ENCODE measurements at places on chromosomes 12 and 14.

DNA sequence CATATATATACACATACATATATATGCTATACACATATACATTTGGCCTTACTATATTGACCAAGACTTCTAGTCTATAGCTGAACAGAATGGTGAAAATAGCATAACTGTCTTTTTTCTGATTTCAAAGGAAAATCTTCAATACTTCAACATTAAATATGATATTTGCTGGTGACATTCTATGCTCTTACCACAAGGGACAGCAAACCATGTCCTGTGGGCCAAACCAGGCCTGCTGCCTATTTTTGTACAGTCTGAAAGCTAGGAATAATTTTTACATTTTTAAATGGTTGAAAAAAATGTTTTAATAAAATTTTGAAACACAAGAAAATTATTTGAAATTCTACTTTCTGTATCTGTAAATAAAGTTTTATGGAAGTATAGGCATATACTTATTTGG, 63.6 kb downstream of the EML5 start:
- DNase-seq: no peak

GRCh38 chr12:120787889-120788288, 62.3 kb downstream of the ACADS start:
- DNase-seq: no peak

- DNase-seq: peak; percentile 27
Observed at GRCh38 chr12:47636908-47637780, 68.7 kb downstream of the RPAP3 start.

DNA sequence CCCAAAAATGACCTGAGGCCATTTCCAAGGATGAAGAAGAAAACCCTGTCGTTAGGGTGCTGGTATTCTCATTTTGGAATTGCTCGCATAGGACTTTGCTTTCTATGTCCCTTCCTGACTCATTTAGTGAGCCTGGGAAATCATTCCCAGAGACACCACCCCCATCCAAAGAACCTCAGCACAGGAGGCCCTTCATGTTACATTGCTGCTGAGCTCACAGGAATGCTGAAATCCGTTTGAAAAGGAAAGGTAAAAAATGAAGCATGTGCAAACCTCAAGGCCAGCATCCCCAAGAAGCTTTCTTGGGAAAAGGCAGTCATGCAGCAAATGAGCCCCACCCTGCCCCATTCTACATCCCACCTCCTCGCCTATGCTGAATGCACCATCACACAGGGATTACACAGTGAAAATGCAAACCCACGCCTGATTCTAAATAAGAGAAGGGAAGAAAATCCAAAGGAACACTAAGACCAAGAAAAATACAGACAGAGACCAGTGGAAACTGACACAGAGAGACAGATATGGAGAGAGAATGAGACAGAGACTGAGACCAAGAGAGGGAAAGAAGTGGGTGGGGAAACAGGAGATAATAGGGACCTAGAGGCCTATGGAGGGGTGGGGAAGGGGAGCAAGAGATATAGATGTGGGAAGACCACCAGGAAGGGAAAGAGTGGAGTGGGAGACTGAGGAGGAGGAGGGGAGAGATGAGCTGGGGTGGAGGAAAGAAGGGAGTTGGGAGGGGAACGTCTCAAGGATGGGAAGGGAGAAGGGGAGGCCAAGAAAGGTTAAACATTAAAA, 33.5 kb downstream of the NIN start:
- DNase-seq: no peak

DNA sequence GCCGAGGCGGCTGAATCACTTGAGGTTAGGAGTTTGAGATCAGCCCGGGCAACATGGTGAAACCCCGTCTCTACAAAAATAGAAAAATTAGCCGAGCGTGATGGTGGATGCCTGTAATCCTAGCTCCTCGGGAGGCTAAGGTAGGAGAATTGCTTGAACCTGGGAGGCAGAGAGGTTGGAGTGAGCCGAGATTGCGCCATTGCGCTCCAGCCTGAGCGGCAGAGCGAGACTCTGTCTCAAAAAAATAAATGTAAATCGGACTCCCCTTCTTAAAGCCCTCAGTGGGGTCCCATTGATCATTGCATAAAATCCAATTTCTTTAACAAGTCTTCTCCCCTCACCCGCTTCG, 908 bp downstream of the TDP1 start:
- DNase-seq: no peak

DNA sequence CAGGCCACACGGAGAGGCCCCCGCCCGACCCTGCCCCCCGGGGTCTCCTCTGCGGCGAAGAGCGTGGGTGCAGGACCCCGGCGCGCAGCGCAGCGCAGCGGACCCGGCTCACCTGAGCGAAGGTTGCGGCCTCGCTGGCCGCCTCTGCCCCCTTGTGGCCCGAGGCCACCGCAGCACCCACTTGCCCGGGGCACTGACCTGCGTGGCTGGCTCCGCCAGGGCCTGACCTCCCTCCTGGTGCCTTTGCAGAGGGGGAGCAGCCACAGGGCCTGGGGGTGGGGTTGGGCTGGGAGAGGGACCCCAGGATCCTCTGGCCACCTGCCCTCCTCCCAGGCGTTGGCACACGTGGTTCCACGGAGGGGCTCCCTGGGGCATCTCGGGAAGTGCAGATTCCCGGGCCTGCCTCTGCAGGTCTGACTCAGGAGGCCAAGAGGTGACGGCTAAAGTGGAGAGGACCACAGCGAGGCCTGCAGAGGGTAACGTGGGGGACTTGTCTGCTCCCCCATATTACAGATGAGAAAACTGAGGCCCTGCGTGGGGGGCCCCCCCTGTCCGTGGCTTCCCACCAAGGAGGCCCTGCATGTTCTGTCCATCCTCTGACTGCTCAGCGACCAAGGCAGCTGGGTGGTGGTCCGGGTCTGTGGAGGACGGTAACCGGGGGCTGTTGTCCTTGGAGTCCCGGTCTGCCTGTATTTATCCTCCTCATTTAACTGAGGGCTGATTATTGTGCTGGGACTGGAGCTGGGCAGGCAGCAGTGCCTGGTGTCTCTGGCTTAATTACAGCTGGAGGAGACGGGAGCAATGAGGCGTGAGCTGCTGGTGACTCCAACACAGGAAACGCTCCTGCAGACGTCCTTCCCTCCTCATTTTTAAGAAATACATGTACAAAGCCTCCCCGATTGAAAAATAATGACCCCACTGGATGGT, 67.9 kb upstream of the BEGAIN start:
- peak; percentile 28 for DNase-seq

DNA sequence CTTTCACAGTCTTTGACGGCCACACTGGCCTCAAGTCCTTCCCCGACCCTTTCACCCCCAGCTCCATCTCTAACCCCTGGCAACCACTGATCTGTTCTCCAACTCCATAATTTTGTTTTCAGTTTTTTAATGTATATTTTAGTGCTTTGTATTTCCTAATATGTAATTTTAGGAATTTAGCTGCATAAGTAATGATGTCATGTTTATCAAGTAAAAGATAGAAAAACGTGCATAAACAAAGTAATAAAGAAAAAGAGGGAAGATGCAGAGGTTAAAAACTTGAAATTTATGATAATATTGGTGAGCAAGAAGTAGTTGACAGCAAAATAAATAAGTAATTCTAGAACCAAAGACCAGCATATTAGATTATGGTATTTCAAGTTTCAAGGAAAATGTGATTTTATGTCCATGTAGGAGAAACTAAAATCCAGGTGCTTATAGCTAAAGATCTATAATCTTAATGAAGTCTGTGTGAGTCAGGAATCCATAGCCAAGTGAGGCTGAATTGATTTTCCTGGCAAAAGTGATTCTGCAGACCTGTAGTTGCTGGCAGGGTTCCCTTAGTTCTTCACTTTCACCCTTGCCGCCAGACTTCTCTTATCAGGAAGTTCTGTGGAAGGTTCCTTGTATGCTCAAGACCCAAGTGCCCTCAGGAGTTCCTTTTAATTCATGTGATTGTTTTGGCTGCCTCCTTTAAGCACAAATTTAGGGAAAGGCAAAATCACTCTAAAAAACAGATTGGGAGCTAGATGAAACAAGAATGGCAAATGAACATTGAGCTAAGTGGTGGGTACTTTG, 24.4 kb downstream of the FBXW8 start:
- no peak for DNase-seq

DNA sequence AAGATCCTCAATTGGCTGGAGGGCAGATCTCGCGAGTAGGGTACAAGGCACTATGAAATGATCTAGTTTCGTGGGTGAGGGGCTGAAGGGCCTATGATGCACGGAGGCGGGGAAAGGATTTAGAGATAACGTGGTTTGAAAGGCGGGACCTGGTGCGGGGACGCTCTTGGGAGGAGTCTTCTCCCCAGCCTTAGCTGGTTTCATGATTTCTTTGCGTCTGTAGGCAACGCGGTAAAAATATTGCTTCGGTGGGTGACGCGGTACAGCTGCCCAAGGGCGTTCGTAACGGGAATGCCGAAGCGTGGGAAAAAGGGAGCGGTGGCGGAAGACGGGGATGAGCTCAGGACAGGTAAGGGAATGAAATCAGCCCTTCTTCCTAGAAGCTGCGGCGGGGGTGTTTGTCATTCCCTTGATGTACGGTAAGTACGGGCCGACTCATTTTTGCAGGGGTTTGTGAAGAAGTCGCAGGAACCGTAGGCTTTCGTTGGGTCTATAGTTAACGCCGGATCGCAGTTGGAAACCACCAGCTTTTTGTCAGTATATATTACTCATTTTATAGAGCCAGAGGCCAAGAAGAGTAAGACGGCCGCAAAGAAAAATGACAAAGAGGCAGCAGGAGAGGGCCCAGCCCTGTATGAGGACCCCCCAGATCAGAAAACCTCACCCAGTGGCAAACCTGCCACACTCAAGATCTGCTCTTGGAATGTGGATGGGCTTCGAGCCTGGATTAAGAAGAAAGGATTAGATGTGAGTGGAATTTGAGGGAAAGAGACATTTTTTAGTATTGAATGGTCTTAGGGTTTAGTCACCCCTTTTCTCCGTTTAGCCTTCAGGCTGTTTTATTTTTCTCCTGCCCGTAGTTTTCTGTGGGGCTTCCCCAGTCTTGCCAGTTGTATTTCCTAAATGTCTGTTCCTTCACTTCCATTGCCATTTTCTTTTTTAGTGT, 602 bp downstream of the APEX1 start:
- peak; percentile 37 for DNase-seq

DNA sequence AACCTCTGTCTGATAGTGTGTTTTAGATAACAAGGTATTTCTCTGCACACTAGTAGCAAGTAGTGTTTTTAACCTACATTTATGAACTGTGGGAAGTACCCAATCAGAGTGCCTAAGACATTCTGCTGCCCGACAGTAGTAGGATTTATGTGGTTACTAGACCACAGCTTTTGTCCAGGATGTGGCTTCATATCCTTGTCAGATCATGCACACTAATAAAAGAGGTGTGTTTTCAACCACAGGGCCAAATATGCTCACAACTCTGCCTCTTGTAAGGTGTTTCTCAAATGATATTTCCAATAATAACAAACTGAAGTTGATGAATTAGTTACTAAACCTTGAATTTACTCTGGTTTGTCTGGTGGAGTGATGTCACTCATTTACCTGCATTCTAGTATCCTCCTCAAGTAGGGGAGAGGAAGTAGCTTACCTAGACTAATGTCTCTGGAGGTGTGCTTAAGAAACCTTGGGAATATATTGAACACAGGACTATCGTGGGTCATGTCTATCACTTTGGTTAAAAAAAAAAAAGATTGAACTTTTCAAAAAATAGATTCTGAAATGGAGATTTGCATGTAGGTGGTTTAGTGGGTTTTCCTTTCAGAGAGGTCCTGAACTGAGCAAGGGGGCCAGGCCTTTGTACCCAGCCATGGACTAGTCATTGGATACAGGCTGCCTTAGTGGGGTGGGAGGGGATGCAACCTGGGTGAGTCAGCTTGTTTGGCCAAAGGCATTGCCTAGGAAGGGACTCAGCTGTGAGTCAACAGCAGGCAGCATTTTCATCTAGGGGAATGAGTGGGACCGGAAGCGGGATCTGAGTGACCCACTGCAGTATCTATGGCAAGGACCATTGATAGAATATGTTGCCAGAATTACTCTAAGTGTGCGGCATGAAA, 14.1 kb downstream of the FBXW8 start:
- no peak for DNase-seq

All from activated CD8-positive, alpha-beta memory T cell treated with anti-CD3 and anti-CD28 coated beads for 1 hour (primary cell).